ENCODE measurements at places on chromosomes 6 and 20.

GRCh38 chr6:75952128-75952527, 120.3 kb downstream of the IMPG1 start:
- no peak for DNase-seq

- DNase-seq = no peak
These were observed 245.1 kb downstream of the FOXA2 start for GRCh38 chr20:22339091-22339881.

DNA sequence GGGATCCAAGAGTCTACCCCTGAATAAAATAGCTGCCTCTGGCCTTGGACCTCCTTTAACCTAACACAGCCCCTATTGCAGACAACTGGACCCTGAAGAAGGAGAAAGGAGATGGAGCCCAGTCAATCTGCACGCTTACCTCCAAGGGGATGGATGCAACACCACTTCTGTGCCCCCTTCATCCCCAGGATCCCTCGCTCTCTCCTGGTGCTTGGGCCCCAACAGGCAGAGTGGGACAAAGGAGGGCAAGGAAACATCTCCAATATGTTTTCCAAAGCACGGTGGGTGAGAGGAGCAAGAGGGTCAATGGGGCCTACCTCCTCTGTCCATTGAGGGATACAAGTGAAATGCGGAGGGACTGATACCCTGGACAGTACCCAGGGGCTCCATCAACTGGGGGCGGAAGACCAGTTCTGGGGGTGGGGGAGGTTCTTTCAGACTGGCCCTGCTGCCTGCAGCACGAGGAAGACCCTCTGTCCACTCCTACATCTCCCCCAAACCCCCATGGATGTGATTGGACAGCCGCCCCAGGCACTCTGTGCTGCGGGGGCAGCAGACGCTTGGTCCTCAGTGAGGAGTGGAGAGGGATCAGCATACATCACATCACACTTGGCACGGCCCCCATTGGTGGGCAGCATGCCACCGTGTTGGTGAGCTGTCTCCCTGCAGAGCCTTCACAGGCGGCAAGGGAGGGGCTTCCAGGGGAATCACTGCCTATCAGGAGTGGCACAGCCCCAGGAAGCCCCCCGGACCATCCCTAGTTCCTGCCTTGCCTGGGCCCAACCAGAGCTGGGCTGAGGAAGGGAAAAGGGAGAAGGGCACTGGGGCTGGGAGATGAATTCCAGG, 70.6 kb downstream of the MRPL14 start:
- DNase-seq = no peak

DNA sequence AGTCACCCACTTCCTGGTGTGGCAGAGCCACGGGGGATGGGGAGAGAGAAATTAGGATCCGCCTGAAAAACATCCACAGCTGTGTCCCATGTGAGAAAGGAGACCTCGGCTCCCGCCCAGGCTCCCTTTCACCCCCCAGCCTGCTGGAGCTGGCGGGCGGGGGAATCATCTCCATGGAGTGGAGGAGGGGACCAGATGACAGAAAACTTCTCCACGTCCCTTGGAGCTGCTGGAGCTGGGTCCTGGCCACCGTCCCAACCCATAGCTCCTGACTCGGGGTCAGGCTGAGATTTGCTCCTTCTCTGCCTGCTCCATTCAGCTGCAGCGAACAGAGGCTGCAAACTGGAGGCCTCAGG, 113.8 kb downstream of the CEBPB start:
- no peak for DNase-seq

- no peak for DNase-seq
These were observed 172.8 kb downstream of the TINAG start for GRCh38 chr6:54481091-54481490.

- DNase-seq = no peak
These were observed 31.9 kb upstream of the SYNCRIP start for GRCh38 chr6:85674604-85675003.

DNA sequence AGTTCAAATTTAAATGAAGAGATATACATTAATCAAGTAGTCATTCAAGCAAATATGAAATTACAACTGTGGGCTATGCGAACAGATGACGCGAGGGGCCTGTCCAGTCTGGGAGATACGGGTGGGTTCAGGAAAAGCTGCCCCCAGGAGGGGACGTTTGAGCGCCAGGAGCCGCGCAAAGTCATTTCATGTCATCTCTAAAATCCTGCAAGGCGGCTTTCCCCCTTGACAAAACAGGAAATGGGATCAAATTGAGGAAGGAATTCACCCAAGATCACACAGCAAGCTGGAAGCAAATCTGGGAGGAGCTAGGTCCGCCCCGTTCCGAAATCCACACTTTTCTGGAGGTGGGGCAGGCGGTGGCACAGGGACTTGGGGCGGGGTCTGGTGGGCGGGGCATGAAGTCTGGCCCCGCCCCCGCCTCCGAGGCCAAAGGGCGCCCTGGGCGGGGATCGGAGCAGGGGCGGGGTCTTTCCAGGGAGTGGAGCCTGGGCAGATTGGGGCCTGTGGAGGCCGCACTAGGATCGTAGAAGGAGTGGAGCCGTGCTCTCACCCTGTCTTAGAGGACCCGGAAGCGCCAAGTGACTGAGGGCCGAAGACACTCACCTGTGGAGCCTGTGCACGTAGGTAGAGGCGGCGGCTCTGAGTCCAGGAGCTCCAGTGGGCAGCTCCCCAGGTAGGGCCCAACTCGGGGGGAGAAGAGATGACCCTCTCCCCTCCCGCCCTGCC, at the start of gene LPIN3:
LPIN3 (plus strand) TSS at position 495 of the 729 bp plus-strand sequence. CDS start 4,983 bp downstream, outside the sequence.
- peak; percentile 40 for DNase-seq

- DNase-seq = no peak
These were observed 559.6 kb downstream of the CD83 start for GRCh38 chr6:14676977-14677781.

GRCh38 chr20:63224412-63225081, 8.6 kb upstream of the YTHDF1 start:
- no peak for DNase-seq

- DNase-seq = no peak
These were observed 16.0 kb downstream of the C6orf58 start for GRCh38 chr6:127592964-127593363.

All from stimulated activated CD4-positive, alpha-beta T cell treated with anti-CD3 and anti-CD28 coated beads, Interleukin-4, amount 100 ng/mL, for 4 hours (primary cell).